NCI-H1105 (cell line): ENCODE measurements at places on chromosomes 2 and 18.

DNA sequence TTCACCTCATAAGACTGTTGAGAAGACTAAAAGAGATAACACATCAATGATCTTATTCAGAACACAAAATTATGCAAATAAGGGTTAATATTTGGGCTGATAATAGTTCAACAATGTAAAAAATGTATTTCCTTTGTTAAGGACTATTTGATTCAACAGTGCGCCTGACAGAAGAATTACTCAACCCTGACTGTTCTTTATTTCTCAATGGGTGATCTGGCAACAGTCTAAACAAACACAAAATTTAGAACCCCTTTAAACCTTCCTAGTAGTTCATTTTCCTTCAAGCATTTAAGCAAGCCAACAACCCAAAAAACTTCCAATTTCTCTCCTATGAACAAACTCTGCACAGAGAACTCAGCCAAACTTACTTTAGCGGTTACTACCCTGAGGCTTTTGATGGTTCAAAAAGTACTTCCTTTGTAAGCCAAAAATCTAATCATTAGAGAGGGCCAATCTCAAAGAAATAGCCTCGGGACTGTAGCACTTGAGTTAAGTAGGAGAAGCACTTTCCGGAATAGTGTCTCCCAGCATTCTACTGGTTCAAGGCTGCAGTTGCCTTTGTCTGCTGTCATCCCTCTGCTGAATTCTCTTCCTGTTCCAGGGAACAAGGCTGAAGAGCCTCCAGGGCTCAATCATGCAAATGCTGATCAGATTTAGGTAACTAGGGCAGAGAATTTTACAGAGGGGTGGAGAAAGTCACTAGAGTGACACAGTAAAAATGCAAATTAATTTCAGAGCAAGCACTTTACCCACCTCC, 40.9 kb upstream of the MAPK4 start:
- no peak for DNase-seq

- DNase-seq: no peak
Observed at GRCh38 chr2:120236316-120236715, 13.1 kb upstream of the TMEM185B start.

DNA sequence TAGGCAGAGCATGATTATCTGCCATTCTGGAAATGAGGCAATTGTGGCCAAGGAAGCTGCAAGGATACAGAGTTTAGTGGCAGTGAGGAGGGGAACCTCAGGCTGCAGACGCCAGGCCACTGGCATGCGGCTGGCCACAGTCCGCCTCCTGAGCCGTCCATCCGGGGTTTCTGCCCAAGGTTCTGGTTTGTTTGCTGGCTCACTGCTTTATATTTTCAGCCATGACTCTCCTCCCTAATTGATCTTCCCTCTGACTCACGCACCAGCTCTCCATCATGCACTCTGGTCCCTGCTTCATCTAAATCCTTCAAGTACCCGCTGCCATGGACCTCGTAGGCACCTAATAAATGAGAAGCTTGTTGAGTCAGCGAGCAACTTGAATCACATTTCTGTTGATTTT, 107.8 kb upstream of the REV1 start:
- DNase-seq: no peak

- DNase-seq: no peak
Observed at GRCh38 chr2:116975608-116976007, 838.9 kb upstream of the DDX18 start.

DNA sequence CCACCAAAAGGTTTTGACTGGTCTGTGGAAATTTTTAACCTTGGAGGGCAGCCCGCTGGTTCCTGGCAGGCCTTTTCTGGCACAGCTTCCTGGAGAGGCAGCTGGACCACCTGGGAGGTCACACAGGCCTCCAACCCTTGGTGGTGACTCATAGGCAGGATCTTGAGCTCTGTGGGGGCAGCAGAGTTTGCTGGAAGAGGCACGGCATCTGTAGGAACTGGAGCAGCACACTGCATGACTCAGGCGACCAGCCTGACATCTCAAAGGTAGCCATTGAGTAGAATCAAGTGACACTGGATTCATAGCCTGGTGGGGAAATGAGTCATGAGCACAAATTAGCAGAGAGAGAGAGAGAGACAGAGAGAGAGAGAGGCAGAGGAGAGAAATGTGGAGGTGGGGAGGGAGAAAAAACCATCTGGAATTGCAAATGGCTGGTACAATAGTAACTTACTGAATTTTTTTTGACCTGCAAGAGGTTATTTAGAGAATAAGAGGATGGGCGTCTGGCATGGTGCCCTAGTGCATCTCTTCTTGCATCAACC, 57.4 kb downstream of the TRPM8 start:
- no peak for DNase-seq

GRCh38 chr18:38174173-38174572, 608.6 kb upstream of the CELF4 start:
- no peak for DNase-seq

DNA sequence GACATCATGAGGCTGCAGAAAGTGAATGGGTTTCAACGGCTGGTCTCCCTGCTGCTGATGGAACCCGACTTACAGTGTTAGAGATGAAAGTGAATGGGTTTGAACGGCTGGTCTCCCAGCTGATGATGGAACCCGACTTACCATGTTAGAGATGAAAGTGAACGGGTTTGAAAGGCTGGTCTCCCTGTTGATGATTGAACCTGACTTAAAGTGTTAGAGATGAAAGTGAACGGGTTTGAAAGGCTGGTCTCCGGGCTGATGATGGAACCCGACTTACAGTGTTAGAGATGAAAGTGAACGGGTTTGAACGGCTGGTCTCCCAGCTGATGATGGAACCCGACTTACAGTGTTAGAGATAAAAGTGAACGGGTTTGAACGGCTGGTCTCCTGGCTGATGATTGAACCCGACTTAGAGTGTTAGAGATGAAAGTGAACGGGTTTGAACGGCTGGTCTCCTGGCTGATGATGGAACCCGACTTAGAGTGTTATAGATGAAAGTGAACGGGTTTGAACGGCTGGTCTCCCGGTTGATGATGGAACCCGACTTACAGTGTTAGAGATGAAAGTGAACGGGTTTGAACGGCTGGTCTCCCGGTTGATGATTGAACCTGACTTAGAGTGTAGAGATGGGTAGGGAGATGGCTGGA, 76.1 kb upstream of the ALKAL2 start:
- DNase-seq: no peak

DNA sequence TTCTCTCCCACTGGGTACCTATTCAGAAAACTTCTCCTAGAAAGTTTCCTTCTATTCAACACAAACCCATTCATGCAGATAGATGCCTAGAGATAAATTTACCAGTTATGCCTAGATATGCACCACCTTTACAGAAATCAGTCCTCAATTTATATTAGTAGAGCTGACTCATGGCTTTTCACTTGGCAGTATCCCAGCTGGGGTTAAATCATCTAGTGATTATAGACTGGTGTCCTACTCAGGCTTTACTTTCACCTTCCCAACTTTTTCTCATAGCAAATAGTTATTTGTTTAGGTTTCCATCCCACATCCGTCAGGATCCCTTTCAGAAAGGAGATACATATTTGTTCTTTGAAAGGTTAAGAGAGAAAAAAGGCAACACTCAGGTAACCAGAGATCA, 124.5 kb downstream of the AQP4 start:
- no peak for DNase-seq

- no peak for DNase-seq
Observed at GRCh38 chr2:157190151-157190550, 67.4 kb upstream of the GALNT5 start.

GRCh38 chr18:5626130-5626880, 82.5 kb upstream of the EPB41L3 start:
- DNase-seq: no peak

DNA sequence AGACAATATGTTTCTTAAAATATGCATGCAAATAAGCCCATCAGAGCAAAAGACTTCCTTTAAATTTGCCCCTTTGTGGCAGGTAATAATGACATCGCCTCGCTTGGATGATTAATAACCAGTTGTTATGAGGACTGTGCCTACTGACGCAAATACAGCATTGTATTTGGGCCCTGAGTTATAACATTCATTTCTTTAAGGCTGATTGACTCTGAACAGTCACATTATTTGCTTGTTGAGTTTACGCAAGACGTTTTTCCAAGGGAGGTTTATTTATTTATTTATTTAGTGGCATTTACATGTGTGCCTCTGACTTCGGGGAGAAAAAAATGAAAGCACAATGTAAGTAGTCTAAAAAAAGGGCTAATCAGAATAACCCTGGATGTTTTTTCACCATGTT, 88.3 kb downstream of the SLC8A1 start:
- no peak for DNase-seq

GRCh38 chr18:58438958-58439300, 190.0 kb downstream of the ALPK2 start:
- DNase-seq: no peak

DNA sequence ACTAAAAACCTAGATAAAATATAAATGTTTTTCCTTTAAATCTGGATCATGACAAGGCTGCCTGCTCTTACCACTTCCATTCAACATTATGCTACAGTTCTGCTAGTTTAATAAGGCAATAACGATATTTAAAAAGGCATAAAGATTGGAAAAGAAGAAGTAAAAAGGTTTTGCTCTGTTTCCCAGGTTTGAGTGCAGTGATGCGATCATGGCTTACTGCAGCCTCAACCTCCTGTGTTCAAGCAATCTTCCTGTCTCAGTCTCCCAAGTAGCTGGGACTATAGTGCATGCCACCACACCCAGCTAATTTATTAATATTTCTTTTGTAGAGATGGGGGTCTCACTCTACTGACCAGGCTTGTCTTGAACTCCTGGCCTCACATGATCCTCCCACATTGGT, 40.8 kb downstream of the PROKR1 start:
- no peak for DNase-seq

GRCh38 chr2:66507673-66508201, 72.8 kb downstream of the MEIS1 start:
- DNase-seq: no peak

- DNase-seq: peak; percentile 24
Observed at GRCh38 chr2:225122583-225123486, 80.6 kb upstream of the DOCK10 start.

GRCh38 chr2:29062371-29062770, 12.0 kb downstream of the PCARE start:
- DNase-seq: no peak

DNA sequence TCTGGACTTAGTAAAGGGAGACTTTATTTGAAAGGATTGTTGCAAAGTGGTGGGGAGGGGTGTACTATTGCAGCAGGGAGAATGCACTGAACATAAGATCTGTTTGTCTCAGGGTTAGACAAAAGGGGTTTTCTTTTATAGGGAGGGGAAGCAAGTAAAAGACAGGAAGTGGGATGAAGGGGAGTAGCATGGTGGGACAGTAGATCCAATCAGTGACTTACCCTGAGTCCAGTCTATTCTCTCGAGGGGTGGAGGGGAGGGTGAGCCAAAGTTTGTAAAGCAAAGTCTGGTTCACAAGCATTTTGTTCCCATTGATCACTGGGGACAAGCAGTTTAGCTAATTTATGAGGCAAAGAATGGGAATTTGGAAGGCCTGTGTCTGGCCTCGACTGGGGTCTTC, 35.0 kb upstream of the CYP27C1 start:
- no peak for DNase-seq
